ENCODE measurements at places on chromosomes 5 and 9.

- DNase-seq = no peak
Observed at GRCh38 chr9:89366711-89367110, 48.4 kb downstream of the SECISBP2 start.

GRCh38 chr5:10634050-10634449 is 70.2 kb downstream of the ANKRD33B start:
- DNase-seq = no peak

DNA sequence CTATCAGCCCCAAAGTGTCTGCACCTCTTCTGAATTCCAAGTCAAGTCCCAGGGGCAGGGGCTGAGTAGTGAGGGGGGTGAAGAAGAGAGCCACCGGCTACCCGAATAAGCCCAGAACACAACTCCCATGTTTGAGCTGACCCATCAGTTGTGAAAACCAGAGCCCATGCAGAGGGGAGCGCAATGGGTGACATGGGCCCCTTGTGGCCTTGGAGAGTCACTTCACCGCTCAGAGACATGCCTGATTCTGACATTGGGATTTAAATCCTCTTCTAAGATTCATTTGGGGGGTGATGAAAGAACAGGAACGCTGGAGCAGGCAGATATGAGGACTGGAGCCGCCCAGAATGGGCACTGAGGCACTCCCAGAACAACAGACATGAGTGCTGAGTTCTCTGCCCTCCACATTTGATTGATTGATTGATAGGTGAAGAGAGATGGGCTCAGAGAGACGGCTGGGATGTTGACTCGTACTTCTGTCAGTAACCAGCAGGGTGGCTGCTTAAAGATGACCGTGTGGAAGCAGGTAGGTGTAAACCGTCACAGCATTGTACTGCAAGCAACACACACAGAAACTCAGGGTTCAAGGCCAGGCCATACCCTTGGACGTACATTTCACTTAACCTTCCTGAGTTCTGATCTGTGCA is 74.3 kb downstream of the GPR21 start:
- no peak for DNase-seq

- no peak for DNase-seq
Observed at GRCh38 chr5:147451193-147451592, 58.7 kb downstream of the DPYSL3 start.

DNA sequence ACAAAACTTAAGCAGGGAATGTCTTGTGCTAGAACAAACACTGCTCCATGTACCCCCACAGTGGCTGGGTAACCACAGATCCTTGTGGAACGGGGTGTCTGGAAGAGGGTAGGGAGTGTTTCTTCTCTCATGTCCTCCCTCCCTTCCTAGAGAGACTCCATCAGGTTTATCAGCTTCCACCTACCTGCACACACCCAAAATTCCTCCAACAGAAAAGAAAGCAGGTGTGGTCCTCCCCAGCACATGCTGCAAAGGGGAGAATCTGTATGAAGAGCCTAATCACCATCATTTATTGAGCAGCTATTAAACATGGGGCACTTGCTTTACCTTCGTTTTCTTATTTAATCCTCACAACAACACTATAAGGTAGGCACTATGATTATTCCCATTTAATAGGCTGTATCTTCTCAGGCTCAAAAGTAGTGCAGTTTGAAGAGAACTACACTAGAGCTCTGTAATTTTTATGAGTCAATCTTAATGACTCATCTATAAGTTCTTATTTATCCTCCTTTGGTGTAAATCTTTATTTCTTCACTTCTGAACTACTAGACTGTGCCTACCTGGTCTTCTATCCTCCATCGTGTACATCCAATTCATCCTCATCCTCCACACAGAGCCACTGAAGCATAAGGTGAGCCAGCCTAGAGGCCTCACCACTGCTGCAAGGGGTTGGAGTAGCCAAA is 31.6 kb downstream of the C9orf40 start:
- peak; percentile 2 for DNase-seq
